Panc1 (cell line): ENCODE measurements at places on chromosomes 3 and 15.
A peak's percentile ranks its signal among the peaks of the same experiment; 100 is the strongest.

- no peaks in the 10 kb centered on the region for H3K27me3 ChIP-seq
- H3K4me1 ChIP-seq = no peaks in the 10 kb centered on the region
- no peak for DNase-seq
Observed at GRCh38 chr3:103601666-103602065, 1166.9 kb downstream of the ZPLD1 start.

GRCh38 chr3:129918461-129918860 is 24.9 kb upstream of the TMCC1 start:
- H3K36me3 ChIP-seq = no peaks in the 10 kb centered on the region
- no peak overlapping the region for H3K27ac ChIP-seq
- H3K27me3 ChIP-seq = no peaks in the 10 kb centered on the region
- H3K4me3 ChIP-seq = no peak overlapping the region
- DNase-seq = no peak
- H3K4me1 ChIP-seq = no peaks in the 10 kb centered on the region

- no peak for DNase-seq
- H3K4me3 ChIP-seq = no peak overlapping the region
- no peaks in the 10 kb centered on the region; the same call in 1 of the 2 replicates for H3K36me3 ChIP-seq
- H3K27me3 ChIP-seq = no peaks in the 10 kb centered on the region
- no peaks in the 10 kb centered on the region for H3K4me1 ChIP-seq
- H3K27ac ChIP-seq = no peak overlapping the region
Observed at GRCh38 chr15:55829826-55830225, 86.9 kb upstream of the PRTG start.

- H3K27me3 ChIP-seq = no peaks in the 10 kb centered on the region
- no peak for DNase-seq
- H3K4me1 ChIP-seq = peaks cover 7% of the 10 kb centered on the region; the same call in 1 of the 2 replicates
Observed at GRCh38 chr15:45594319-45594718, 7.1 kb downstream of the BLOC1S6 start.

- H3K27ac ChIP-seq = no peak overlapping the region
- no peak for DNase-seq
- no peaks in the 10 kb centered on the region for H3K27me3 ChIP-seq
- H3K4me3 ChIP-seq = no peak overlapping the region
Observed at GRCh38 chr3:169494982-169495381, 168.5 kb downstream of the MECOM start.

GRCh38 chr15:65827065-65827464 is 35.0 kb upstream of the DENND4A start:
- peaks cover under 1% of the 10 kb centered on the region; the same call in 1 of the 2 replicates for H3K4me1 ChIP-seq
- no peak overlapping the region for H3K4me3 ChIP-seq
- DNase-seq = no peak

- H3K36me3 ChIP-seq = no peaks in the 10 kb centered on the region
- H3K4me1 ChIP-seq = 0 out of 2 replicates have a peak, but pooled peaks cover 6% of the 10 kb centered on the region
- no peak for DNase-seq
- H3K27ac ChIP-seq = no peak overlapping the region
Observed at GRCh38 chr3:126213379-126214028, 33.1 kb upstream of the ALDH1L1 start.

DNA sequence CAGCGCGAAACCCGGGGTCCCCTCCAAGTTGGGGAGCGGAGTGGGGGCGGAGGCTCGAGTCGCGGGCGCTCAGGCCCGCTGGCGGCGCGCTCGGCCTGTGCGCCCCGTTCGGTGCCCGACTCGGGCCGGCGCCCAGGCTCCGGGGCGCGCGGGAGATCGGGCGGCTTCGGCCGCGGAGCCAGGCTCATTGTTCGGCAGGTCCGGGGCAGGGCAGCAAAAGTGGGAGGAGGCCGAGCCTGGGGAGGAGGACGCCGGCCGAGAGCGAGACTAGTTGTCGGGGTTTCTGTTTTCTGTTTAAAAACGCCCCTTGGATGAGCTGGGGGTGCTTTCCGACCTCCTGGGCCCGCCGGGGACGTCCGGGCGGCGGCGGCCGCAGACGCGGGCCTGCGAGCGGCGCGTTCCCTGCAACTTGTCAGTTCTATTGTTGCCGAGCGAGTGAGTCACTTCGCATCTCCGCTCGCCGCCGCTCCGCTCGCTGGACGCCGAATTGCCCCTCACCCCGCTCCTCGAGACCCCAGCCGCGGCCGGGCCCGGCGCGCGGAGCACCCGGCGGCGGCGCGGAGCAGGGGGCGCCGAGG is 676 bp downstream of the TCF12 start:
- peak overlapping the region; percentile 87 for H3K27ac ChIP-seq
- H3K36me3 ChIP-seq = peaks cover 30% of the 10 kb centered on the region
- peak overlapping the region; percentile 76 for H3K4me3 ChIP-seq

GRCh38 chr3:13883681-13884080 is 3.8 kb upstream of the WNT7A start:
- no peak for DNase-seq
- no peak overlapping the region for H3K4me3 ChIP-seq
- H3K27ac ChIP-seq = no peak overlapping the region
- peaks cover 5% of the 10 kb centered on the region for H3K27me3 ChIP-seq

- no peaks in the 10 kb centered on the region for H3K4me1 ChIP-seq
- H3K4me3 ChIP-seq = no peak overlapping the region
- no peaks in the 10 kb centered on the region for H3K36me3 ChIP-seq
- peak; percentile 20 for DNase-seq
- H3K27ac ChIP-seq = no peak overlapping the region
Observed at GRCh38 chr3:130539005-130539404, 22.0 kb downstream of the COL6A6 start.

GRCh38 chr3:13367728-13368127 is 52.4 kb downstream of the NUP210 start:
- no peaks in the 10 kb centered on the region for H3K36me3 ChIP-seq
- no peaks in the 10 kb centered on the region for H3K27me3 ChIP-seq
- no peak overlapping the region for H3K4me3 ChIP-seq
- DNase-seq = no peak
- H3K27ac ChIP-seq = no peak overlapping the region

DNA sequence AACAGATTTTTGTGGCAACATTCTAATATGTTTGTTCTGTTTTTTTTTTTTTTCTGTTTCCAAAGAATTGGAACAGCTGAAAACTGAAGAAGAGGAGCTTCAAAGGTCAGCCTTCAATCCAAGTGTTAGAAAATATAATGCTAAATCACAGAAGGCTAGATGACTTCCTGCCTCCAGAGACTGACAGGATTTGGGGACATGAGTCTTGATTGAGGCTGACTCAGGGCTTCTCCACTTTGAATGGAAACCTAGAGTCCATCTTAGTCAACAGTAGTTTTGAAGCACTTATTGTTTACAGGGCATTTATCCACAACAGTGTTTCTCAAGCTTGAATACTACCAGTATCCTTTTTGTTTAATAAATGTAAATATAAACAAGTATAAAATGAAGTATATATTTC is 44.5 kb upstream of the RAD51 start:
- no peak overlapping the region for H3K4me3 ChIP-seq
- no peak overlapping the region for H3K27ac ChIP-seq
- no peak for DNase-seq
- peaks cover 21% of the 10 kb centered on the region; the same call in 1 of the 2 replicates for H3K36me3 ChIP-seq

GRCh38 chr15:75229191-75230015 is 27.7 kb downstream of the C15orf39 start:
- DNase-seq = no peak
- no peak overlapping the region for H3K27ac ChIP-seq
- no peaks in the 10 kb centered on the region for H3K27me3 ChIP-seq
- no peak overlapping the region for H3K4me3 ChIP-seq

- no peaks in the 10 kb centered on the region for H3K36me3 ChIP-seq
- no peaks in the 10 kb centered on the region for H3K4me1 ChIP-seq
- H3K4me3 ChIP-seq = no peak overlapping the region
- H3K27ac ChIP-seq = no peak overlapping the region
- DNase-seq = no peak
- H3K27me3 ChIP-seq = peaks cover 3% of the 10 kb centered on the region; the same call in 1 of the 2 replicates
Observed at GRCh38 chr3:35633332-35634124, 5.8 kb upstream of the ARPP21 start.

- H3K4me1 ChIP-seq = no peaks in the 10 kb centered on the region
- peaks cover 13% of the 10 kb centered on the region for H3K27me3 ChIP-seq
- no peak overlapping the region for H3K4me3 ChIP-seq
- H3K27ac ChIP-seq = no peak overlapping the region
- H3K36me3 ChIP-seq = no peaks in the 10 kb centered on the region
Observed at GRCh38 chr3:97815149-97815917, 6.5 kb upstream of the CRYBG3 start.

- H3K4me3 ChIP-seq = no peak overlapping the region
- H3K4me1 ChIP-seq = no peaks in the 10 kb centered on the region
- H3K36me3 ChIP-seq = no peaks in the 10 kb centered on the region
- H3K27me3 ChIP-seq = no peaks in the 10 kb centered on the region; the same call in 1 of the 2 replicates
Observed at GRCh38 chr3:30989276-30990030, 95.0 kb upstream of the GADL1 start.

DNA sequence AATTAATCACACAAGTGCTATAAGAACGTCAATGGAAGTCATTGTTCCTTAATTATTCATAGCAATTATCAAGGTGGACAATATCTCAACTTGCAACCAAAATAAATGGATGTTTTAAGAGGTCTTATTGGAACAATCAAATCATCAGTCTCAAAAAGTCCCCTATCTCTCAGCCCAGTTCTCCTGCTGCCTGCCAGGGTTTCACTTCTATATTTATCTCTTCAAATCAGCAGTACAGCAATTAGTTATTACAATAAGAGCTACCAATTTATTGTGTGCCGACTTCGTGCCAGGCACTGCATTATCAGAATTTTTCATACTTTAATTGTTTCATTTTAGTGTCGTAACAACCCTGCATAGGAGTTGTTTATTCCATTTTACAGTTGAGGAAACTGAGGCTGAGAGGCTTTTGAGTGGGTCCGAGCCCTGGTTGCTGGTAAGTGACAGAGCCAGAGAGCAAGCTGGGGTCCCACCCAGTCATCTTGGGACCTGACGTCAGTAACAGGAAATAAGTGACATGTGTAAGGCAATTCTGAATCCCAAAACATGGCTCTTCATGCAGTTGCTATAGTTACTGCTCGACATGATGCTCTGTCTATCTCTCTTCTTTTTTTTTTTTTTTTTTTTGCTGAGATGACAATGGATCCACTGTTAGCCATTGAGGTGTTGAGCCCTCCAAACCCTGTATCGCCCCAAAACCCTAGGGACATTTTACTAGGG is 8.8 kb upstream of the KCTD6 start:
- no peaks in the 10 kb centered on the region for H3K36me3 ChIP-seq
- H3K4me3 ChIP-seq = no peak overlapping the region
- no peak for DNase-seq
- H3K27me3 ChIP-seq = no peaks in the 10 kb centered on the region
- no peak overlapping the region; the same call in 1 of the 2 replicates for H3K27ac ChIP-seq

- no peak for DNase-seq
- no peaks in the 10 kb centered on the region for H3K27me3 ChIP-seq
- H3K4me1 ChIP-seq = no peaks in the 10 kb centered on the region
- H3K4me3 ChIP-seq = no peak overlapping the region
- H3K36me3 ChIP-seq = no peaks in the 10 kb centered on the region
Observed at GRCh38 chr15:23877502-23878412, 190.7 kb upstream of the NDN start.

GRCh38 chr15:89912674-89913396 is at the start of gene ARPIN:
Gene ARPIN, minus strand, starts transcription at chr15:89912952. Its CDS starts 117 bp downstream, at chr15:89912835.
- H3K4me3 ChIP-seq = peak within 1 kb of the TSS; percentile 58
- H3K36me3 ChIP-seq = no peaks in the 10 kb centered on the region
- H3K27me3 ChIP-seq = no peaks in the 10 kb centered on the region
- no peak for DNase-seq

- H3K27ac ChIP-seq = peak overlapping the region; percentile 69; the same call in 1 of the 2 replicates
- peak overlapping the region; percentile 17; the same call in 1 of the 2 replicates for H3K4me3 ChIP-seq
Observed at GRCh38 chr3:23712656-23713559, 92.8 kb upstream of the UBE2E1 start.

DNA sequence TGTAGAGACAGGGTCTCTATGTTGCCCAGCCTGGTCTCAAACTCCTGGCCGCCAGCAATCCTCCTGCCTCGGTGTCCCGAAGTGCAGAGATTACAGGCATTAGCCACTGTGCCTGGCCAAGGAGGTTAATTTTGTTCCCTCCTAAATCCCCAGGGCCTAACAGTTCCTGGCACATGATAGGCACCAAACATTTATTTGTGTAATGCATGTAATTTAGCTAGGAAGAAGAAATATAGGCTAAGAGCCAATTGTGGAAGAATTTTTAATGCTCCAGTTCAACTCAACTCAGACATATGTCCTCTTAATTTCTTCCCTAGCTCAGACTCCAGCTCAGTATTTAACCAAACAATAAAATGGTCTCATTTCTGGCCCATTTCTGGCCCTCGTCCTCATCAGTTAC is 7.7 kb upstream of the ZNF592 start:
- no peaks in the 10 kb centered on the region for H3K36me3 ChIP-seq
- no peak for DNase-seq
- H3K4me3 ChIP-seq = no peak overlapping the region
- H3K27ac ChIP-seq = no peak overlapping the region
- H3K4me1 ChIP-seq = no peaks in the 10 kb centered on the region
- no peaks in the 10 kb centered on the region for H3K27me3 ChIP-seq
